ENCODE measurements at places on chromosomes 7 and 10.

- DNase-seq, result no peak
These were observed 166.9 kb downstream of the PARD3 start for GRCh38 chr10:34647875-34648865.

DNA sequence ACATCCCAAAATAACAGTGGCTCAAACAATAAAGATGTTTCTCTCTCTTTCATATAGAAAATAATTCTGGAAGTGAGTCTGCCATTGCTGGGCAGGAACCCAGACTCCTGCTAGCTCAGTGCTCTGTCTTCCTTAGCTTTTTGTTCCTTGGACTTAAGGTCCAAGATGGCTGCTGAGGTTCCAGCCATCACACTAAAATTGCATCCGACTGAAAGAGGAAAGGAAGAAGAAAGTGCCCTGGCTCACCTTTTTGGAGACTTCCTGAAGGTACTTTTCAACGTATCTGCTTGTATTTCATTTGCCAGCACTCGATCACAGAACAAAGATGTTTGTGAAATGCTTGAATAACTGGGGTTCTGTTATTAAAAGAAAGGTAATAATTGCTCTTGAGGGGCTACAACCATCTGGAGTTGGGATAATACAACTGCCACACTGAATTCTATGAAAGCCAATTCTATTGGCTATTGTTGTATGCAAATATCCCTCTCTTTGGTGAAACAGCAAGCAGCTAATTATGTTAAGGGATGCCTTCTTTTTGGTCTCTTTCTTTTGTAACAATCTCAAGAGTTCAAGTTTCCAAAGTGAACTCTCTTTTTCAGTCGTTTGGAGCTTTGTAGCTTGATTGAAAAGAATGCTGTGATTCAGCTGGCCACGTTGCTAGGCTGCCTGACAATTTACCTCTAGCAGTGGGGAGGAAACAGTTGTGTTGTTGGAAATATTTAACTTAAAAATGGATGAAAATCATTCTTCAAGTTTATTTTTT, 83.9 kb downstream of the BAMBI start:
- no peak for DNase-seq

DNA sequence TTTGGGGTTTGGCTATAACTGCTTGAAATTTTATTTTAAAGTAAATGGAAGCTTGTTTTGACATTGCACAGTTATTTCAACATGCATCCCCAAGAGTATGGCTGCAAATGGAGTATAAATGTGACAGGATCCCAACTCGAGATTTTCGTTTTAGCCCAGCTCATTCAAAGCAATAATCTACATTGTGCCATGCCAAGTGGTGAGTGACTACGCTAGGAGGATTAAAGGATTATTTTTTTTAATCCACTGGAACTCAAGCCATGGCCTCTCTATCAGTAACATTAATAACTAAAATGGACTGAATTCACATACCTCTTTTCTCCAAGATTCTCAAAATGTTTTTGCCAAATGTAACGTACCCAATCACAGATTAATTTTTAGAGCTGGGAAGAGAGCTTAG, 60.6 kb upstream of the AUTS2 start:
- no peak for DNase-seq

DNA sequence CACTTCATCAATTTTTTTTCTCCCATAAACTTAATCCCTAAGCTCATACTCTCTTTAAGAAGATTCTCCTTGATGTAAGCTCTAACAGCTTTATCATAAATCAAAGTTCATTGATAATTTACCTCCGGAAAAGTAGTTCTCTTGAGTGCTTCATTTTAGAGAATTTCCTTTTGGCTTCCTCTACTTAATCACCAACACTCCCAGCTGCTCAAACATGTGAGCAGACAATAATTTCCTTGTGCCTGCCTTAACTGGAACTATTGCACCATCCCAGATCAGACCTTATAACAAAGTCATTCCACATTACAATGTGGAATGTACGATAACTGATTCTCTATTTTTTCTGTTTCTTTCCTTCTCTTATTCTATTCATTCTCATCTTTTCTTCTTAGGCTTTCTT, 5.9 kb downstream of the FEZF1 start:
- no peak for DNase-seq

DNA sequence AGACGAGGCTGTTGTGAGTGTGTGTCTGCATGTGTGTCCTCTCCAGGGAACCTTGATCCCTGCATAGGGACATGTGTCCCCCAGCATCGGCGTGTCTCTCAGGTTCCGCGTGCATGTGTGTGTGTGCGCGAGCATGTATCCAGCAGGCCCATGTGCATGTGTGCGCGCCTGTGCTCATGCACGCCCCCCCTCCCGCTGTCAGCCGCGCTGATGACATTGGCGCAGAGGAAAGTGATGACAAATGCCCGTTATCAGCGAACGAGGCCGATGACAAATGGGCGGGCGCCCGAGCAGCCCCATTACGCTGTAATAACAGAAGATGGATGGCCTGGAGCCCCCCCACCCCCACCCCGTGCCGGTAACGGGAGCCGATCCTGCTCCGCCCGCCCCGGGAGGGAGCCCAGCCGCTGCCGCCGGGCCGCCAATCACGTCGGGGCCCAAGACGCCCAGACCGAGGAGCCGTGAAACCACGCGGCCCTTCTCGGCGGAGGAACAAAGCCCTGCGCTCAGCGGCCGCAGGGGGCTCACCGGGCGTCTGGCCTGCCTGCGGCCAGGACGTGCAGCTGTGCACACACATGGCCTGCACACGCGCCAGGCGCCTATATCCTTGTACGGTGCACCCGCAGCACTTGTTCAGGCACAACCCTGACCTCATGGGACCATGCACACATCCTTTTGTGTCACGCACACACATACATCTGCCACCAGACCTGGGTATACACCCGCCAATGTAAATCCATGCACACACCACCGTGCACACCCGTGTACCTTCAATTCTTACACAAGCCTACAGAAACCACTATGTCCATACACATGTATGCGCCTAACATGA, 21.5 kb downstream of the POLL start:
- no peak for DNase-seq

DNA sequence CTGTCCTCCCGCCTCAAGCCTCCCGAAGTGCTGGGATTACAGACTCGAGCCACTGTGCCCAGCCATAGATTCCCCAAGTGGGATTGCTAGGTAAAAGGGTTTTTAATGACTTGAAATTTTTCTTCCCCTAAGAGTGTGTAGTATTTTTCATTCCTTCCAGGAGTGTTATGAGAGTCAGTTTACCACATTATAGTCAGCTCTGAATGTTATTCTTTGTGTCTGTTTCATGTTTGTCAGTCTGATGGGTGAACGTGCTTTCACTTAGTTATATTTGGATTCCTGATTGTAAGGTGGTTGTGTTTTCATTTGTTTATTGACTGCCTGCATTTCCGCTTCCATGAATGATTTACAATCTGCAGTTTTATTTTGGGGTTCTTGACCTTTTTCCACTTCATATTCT, 6.3 kb downstream of the ZNF212 start:
- DNase-seq, result no peak

GRCh38 chr7:90621747-90622140, 25.6 kb downstream of the CDK14 start:
- DNase-seq, result no peak
